ENCODE measurements at places on chromosomes 2 and 18.

GRCh38 chr18:136433-136832, 21.9 kb upstream of the USP14 start:
- peak; percentile 25 for DNase-seq

DNA sequence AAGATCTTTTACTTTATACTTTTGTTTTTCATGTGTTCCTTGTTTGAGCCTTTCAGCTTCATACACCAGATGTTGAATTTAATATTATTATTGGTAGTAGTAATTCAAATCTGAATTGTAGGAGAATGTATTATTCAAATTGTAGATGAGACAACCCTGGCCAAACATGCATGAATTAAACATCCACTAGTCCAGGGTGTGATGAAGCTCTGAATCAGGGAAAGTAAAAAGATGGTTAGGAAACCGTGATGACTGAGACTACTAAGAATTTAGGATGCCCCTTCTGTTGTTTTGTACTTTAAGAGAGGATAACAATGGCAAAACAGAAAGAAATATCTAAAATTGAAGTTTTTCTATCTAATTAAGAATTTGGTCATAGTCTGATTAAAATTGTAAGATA, 227.8 kb upstream of the CDH2 start:
- DNase-seq, result no peak

DNA sequence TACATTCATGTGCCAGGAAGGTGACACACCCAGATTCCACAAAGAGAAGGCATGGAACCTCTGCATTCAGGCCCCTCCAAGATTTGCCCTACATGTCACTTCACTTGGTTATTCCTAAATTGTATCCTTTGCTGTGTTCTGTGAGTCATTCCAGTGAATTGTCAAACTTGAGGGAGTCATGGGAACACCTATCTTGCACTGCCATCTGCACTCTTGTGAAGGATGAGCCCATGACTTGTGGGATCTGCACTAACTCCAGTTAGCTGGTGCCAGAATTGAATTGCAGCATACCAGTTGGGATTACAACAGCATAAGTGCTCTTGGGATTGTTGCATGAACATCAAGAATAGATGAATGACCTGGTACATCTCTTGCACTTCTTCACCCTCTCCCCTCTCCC, 1288.0 kb upstream of the ZEB2 start:
- no peak for DNase-seq

DNA sequence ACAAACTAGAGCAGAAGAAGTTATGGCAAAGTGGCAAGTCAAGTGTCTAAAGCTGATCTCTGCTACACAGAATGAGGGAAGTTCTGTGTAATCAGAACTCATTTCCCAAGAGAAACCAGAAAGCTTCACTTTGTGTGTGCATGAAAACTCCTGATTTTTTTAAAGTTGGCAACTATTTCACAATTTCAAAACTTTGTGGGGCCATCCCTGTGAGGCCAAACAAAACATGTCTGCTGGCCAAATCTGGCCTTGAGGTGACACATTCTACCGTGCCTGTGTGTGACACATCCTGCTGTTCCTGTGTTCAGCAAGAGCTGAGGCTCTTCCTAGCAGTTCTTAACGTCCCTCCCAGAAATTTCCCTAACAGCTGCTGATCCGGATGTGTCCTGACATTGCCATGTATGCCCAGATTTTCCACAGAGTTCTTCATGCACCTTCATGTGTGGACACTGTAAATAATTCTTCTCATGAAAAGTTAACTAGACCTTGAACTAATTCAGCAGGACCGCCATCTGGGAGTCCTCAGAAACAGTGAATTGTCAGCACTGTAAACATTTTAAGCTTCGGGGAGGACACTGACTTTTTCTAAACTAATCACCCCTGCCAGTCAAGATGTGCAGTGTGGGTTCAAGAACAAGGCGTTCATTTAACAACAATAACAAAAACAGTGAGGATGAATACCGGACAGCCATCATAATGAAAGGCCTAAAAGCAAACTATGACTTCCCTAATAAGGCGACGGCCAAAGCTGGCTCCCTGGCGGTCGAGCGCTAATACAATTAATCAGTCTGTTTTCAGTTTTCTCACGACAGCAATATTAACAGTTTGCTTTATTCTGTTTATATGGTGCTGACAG, 99.0 kb downstream of the PLEKHM3 start:
- no peak for DNase-seq

- DNase-seq, result no peak
Measured at GRCh38 chr2:219823574-219823973, 196.1 kb downstream of the SLC4A3 start.

DNA sequence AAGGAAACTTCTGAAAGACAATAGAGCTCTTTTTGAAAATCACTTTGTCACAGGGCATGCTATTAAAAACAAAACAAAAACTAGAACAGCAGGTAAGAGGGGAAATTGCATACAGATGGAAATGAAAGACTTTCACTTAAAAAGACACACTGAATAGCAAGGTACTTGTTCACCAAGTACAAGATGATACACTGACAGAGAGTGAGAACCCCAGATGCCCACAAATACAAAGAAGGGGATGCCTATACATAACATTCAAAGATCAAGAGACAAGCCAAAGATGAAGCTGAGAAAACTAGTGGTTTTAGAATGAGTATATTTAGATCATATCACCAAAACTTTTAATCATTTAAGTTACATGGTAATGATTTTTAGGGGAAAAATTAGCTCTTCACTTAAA, 60.7 kb downstream of the ASXL2 start:
- DNase-seq, result no peak

DNA sequence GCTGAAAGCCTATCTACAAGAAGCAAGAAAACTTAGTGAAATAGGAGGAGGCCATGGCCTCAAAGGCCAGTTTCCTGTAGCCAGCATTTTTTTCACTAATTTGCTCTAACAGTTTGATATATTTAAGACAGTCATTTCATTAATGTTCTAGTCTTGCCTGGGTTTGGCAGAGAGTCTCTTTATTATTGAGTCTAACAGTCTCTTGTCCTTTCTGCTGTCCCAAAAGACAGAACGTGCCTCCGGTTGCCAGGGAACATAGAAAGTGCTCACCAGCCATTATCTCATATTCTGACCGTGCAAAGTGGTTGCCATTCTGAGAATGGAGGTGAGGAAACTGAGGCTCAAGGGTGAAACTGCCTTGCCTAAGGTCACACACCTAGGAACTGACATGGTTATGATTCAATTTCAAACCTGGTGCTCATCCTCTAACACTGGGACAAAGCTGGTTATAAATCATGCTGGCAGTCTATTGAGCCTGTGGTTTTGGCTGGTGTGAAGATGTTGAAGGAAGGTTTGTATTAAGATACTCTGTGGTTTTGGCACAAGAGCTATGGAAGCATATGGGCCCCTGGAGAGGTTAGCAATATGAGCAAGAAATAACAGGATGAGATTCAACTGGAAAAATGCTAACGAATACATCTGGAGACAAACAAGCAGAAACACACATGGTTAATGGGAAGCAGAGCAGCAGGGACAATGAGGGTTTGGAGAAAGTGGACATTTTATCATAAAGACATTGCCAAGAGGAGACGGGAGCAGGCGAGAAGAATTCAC, 903.3 kb upstream of the KLHL29 start:
- DNase-seq, result no peak

All from activated naive CD4-positive, alpha-beta T cell treated with anti-CD3 and anti-CD28 coated beads, Interleukin-2, amount 50 U/mL, for 16 hours (primary cell).